ENCODE measurements at places on chromosomes 5 and 9. TPM values are rescaled to one million over a fixed set of nuclear protein-coding genes. Genes with fewer than 3 reads are reported as not detected.

GRCh38 chr5:82641331-82642003, 363.3 kb upstream of the RPS23 start:
- DNase-seq, result peak; percentile 81

DNA sequence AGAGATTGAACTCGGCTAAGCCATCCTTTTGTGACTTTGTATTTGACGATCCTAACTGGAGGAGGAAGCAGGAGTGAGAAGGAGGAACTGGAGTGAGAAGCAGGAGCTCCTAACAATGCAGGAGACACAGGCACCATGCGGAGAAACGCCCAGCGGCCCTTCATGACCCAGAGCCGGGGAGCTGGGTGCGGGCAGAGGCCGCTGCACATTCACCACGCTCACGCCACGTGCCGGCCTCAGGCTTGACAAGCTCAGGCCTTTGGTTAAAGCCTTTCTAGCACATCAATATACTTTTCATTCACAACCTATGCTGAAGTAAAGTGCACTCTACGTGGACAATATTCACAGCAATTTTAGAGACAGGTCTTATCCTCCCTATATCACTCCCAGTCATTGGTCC, 124.8 kb upstream of the FAM120A start:
- DNase-seq, result no peak

DNA sequence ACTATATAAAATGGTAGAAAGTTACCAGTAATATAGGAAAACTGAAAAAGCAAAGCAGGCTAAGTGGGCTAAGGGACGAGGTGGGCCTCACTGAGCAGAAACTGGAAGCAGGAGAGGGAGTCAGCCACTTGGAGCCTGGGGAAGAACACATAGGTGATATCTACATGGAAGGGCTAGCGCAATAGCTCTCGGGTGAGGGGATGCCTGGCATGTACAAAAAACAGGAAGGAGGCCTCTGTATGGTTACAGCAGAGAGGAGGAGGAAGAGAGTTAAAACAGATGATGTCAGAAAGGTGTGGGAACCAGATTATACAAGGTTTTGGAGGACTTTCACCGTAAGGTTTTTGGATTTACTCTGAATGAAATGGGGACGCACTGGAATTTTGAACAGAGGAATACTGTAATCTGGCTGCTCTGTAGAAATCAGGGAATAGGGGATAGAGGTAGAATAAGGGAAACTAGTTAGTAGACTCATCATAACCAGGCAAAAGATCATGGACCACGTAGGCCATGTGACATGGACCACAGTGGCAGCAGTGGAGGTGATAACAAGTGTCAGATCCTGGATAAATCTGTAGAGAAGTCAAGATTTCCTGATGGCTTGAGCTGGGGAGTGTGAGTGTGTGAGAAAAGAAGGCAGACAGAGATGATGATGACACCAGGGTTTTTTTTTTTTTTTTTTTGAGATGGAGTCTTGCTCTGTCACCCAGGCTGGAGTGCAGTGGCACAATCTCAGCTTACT, 52.5 kb downstream of the FNBP1 start:
- no peak for DNase-seq

The FBLL1 gene
- 0.90 TPM for polyA plus RNA-seq

The PLK2 gene
- 171 TPM for polyA plus RNA-seq

The HTR4 gene
- polyA plus RNA-seq, result 0.07 TPM

The NOTCH1 gene
- polyA plus RNA-seq, result 40.9 TPM

The C5orf46 gene
- polyA plus RNA-seq, result not detected

DNA sequence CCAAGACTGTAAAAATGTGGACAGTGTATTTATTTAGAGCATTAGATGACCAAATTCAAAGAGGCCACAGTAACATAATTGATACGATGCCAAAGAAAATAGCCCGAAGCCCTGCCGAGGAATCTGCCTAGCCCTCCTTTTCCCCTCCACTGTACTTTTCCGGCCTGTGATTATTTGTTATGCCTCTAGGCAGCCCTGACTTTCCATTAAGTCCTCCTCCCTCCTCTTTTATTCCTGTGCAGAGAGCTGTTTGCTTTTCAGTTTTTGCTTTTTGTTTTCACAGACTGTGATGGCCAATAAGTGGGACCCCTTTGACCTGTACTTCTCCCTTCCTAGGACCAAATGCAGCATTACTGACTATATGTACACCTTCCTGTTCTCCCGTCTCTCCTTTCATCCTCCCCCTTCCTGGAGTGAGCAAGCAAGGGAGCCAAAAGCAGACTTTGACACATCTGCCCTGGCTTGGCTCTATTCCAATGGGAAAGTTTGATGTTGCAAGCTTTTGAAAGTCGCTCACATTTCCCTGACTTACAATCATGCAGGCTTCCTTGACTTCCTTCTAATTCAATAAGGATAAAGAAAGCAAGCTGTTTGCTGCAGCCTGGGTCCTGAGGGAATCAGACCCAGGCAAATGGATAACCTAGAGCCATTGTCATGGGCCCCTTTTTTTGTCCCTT, 76.1 kb downstream of the NREP start:
- peak; percentile 89 for DNase-seq

DNA sequence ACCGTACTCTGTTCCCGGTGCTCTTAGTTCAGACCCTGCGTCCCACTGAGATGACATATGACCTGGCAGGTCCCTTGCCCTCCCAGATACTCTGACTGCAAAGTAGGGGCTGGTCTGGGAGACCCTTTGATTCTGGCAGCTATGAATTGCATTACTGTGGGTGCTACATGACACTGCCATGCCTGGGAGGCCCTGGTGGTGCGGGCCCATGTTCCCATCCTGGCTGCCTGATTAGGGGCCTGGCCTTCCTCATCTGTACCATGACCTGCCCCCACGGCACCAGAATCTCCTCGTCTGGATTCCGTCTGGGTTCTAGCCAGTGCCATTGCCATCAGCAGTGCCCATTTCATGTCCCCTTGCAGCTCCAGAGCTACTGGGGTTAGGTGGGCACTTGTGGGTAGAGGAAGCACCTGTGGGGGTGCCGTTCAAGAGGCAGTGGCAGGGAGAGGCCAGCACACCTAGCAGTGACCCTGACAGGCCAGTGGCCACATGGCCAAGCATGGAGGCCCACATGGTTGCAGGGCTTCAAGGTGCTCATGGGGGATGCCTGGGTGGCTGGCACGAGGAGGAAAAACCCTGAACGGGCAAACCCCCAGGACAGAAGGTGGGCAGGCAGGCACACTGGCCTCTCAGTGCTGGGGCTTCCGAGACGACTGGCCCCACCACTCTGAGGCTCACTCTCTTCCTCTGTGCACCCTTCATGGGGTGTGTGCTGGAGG, 69.7 kb downstream of the PHF2 start:
- no peak for DNase-seq

DNA sequence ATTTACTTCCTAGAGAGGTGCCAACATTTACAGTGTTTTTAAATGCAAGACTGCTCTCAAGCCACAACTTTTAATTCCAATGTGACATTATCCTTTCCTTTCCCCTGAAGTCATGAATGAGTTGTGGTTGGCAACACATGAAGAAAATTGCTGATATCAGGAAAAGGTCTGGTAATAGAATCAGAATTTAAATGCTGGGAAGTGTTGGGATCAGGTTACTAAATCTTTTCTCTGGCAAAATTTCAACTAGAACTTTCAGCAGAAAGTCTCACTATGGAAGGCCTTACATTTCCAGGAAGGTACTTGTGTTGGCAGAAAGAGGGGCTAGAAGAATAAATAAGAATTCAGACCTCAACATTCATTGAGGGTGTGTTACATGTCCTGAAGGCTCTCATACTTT, 10.6 kb upstream of the SLC44A1 start:
- DNase-seq, result no peak

- DNase-seq, result no peak
Measured at GRCh38 chr5:168529374-168530234, 499 bp downstream of the FBLL1 start.

DNA sequence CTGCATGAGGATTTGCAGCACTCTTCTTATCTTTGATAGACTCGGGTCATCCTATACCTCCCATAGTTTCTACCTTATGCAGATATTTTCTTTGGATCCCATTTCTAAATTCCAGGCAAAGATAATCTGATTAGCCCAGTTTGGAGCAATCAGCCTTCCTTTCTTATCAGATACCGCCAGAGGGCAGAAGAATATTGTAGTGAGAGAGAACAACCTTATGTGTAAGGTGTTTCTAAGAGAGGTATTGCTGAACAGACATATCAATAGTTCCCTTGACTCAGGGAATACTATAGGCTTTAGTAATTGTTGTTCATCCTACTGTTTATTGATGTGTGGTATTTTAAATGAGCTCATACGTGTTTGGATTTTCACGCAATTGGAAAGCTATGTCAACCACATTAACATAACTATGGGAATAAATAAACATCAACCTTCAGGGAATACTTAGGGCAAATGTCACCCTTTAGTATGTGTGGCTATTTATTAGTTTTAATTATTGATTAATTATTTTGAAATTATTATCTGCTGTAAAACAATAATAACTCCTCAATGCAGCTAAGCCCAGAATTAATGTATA, 1435.2 kb upstream of the CDH9 start:
- no peak for DNase-seq

DNA sequence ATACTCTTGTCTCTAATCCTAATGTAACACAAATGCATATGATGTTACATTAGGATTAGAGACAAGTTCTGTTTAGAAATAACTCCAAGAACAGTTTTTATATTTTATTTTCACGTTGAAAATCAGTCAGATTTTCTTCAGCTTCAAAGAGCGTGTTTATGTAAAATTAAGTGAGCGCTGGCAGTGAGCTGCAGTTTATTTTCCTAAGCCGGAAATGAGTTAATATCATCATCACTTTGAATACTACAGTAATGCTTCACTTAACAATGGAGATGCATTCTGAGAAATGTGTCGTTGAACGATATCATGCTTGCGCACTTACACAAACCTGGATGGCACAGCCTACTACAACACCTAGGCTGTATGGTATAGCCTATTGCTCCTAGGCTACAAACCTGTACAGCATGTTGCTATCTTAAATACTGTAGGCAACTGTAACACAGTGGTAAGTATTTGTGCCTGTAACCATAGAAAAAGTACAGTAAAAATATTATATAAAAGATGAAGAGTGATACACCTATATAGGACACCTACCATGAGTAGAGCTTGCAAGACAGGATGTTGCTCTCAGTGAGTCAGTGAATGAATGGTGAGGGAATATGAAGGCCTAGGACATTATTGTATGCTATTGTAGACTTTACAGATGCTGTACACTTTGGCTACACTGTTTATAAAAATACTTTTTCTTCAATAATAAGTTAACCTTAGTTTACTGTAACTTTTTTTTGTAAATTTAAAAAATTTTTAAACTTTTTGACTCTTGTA, 65.9 kb upstream of the C5orf46 start:
- DNase-seq, result no peak

GRCh38 chr9:137025517-137025966, 2.5 kb downstream of the ABCA2 start:
- DNase-seq, result peak; percentile 85

GRCh38 chr9:2132484-2133082, 117.4 kb downstream of the SMARCA2 start:
- DNase-seq, result peak; percentile 39

Measured in renal pelvis (tissue), 12 donors.